ENCODE measurements at places on chromosomes 5 and 9. TPM values are rescaled to one million over a fixed set of nuclear protein-coding genes. Genes with fewer than 3 reads are reported as not detected.
A peak's percentile ranks its signal among the peaks of the same experiment; 100 is the strongest.

CTXN3 gene
- 19.9 TPM for total RNA-seq

ROR2 gene
- total RNA-seq = 3.1 TPM

ADGRV1 gene
- total RNA-seq = 114 TPM

TRIO gene
- total RNA-seq = 175 TPM

FOXI1 gene
- not detected for total RNA-seq

PTPDC1 gene
- total RNA-seq = 13.0 TPM

GRCh38 chr5:41858890-41859289 lies 11.3 kb downstream of the OXCT1 start:
- no peaks in the 10 kb centered on the region for H3K4me1 ChIP-seq
- no peak overlapping the region for H3K4me3 ChIP-seq
- H3K27ac ChIP-seq = no peak overlapping the region
- no peak for DNase-seq
- no peaks in the 10 kb centered on the region for H3K27me3 ChIP-seq
- peaks cover 4% of the 10 kb centered on the region for H3K36me3 ChIP-seq

- H3K4me3 ChIP-seq = peak overlapping the region; percentile 65
- no peak for DNase-seq
- H3K27ac ChIP-seq = peak overlapping the region; percentile 77
- peaks cover 8% of the 10 kb centered on the region for H3K36me3 ChIP-seq
- H3K27me3 ChIP-seq = no peaks in the 10 kb centered on the region
- H3K4me1 ChIP-seq = peaks cover 19% of the 10 kb centered on the region
Measured at GRCh38 chr5:11384441-11385250, 519.6 kb downstream of the CTNND2 start.

DNA sequence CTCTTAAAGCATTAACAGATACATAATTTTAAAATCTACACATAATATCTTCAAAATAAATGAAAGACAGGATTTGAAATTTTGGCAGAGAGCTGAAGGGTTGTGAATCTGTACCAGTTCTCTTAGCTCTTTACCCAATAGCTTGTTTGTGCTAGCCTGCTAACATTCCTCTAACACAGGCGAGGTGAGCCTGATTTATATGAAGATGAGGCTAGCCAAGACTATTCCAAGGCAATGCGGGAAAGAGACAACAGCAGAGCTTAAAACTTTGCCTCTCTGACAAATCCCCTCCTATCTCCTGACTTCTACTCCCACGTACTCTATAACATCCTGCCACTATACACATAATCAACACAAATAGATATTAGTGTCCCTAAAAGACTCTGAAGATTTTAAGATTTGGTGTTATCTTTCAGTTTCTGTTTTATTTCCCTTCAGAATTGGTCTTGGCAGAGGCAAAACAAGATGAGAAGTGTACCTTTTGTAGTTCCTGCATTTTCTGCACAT lies 745.6 kb upstream of the ZNF608 start:
- H3K4me1 ChIP-seq = no peaks in the 10 kb centered on the region
- H3K27me3 ChIP-seq = no peaks in the 10 kb centered on the region
- no peak overlapping the region for H3K27ac ChIP-seq
- no peaks in the 10 kb centered on the region for H3K36me3 ChIP-seq
- H3K4me3 ChIP-seq = no peak overlapping the region

- H3K27me3 ChIP-seq = no peaks in the 10 kb centered on the region
- H3K4me1 ChIP-seq = no peaks in the 10 kb centered on the region
- no peak overlapping the region for H3K4me3 ChIP-seq
Measured at GRCh38 chr5:147567917-147568598, 58.2 kb upstream of the DPYSL3 start.

DNA sequence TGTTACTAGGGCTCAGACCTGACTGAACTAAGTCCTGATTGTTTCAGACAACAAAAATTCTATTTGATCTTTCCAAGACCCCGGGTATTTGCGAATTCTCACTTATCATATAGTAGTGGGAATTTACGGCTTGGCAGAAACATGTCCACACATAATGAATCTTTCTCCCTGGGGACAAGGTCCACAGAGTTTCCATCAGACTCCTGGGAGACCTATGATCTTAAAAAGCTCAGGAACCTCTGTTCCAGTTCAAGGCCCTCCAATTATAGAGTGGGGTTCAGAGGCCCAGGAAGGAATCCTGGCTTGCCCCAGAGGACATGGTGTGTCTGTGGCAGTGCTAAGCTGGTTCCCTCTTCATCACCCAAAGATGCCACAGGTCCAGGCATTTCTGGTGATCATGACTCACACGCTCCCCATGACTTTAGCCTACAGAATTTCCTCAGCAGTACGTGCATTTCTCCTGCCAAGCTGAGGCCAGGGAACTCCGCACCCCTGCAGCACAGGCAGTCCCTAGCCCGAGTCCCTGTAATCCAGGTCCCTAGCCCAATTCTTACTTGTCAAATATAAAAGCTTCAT lies 12.6 kb downstream of the RAPGEF1 start:
- peaks cover 22% of the 10 kb centered on the region for H3K4me1 ChIP-seq
- no peak for DNase-seq
- no peak overlapping the region for H3K27ac ChIP-seq
- H3K36me3 ChIP-seq = no peaks in the 10 kb centered on the region
- no peak overlapping the region for H3K4me3 ChIP-seq

GRCh38 chr9:92310562-92310961 lies 14.6 kb downstream of the NOL8 start:
- no peak overlapping the region for H3K4me3 ChIP-seq
- H3K36me3 ChIP-seq = peaks cover 17% of the 10 kb centered on the region
- DNase-seq = no peak
- no peaks in the 10 kb centered on the region for H3K27me3 ChIP-seq
- no peaks in the 10 kb centered on the region for H3K4me1 ChIP-seq

DNA sequence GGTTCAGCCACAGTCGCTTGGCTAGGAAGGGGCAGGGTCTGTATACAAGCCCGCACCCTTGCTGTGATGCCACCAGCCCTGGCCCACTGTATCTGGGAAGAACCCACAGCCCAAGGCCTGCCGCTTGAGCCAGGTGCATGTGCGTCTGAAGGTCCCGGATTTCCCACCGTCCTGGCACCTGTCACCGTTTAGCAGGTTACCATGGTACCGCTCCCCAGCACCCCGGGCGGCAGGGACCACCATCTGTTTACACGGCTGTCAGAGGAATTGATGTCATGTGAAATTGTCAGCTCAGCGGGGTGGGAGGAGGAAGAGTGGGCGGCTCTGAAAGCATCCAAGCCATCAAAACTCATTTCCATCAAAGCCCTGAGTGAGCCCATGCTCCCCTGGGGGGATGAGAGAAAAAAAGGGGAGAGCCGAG lies 92.7 kb downstream of the HRH2 start:
- no peak overlapping the region for H3K27ac ChIP-seq
- H3K4me1 ChIP-seq = peaks cover 3% of the 10 kb centered on the region
- no peak for DNase-seq
- no peak overlapping the region for H3K4me3 ChIP-seq
- H3K36me3 ChIP-seq = no peaks in the 10 kb centered on the region
- H3K27me3 ChIP-seq = no peaks in the 10 kb centered on the region

DNA sequence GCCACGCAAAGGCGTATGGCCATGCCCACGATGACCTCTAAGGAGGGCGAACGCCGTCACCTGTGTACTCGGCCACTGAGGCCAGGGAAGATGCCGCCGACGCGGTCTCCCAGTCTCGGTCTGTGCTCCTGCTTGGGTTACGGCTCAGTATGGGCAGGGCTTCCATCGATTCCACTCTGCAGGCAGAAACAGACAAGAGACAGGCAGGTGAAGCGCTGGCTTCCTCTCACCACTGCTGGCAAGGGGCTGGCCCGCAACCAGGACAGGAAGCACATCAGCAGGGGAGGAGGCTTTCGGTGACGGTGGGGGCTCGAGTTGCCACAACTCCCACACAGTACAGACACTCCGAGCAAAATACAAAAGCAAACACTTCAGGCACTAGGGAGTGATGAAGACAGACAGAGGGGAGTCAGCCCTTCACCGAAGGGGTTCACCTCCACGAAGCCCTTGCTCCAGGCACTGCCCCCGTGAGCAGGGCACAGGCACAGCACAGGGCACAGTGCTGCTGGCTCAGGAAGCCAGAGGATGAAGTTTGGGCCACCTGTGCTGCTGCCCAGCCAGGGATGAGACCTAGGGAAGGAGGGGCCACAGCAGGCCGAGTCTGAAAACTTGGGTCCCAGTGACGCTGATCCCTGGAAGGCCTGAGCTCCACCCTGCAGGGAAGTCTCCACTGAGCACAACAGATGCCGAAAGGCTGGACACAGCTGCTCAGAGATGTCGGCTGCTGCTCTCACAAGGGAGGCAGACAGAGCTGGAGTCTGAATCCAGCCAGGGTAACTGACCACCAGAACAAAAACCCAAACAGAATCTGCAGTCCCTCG lies 91.3 kb downstream of the CAMSAP1 start:
- no peak for DNase-seq
- H3K27me3 ChIP-seq = no peaks in the 10 kb centered on the region
- H3K27ac ChIP-seq = no peak overlapping the region
- no peak overlapping the region for H3K4me3 ChIP-seq
- H3K4me1 ChIP-seq = peaks cover 8% of the 10 kb centered on the region

DNA sequence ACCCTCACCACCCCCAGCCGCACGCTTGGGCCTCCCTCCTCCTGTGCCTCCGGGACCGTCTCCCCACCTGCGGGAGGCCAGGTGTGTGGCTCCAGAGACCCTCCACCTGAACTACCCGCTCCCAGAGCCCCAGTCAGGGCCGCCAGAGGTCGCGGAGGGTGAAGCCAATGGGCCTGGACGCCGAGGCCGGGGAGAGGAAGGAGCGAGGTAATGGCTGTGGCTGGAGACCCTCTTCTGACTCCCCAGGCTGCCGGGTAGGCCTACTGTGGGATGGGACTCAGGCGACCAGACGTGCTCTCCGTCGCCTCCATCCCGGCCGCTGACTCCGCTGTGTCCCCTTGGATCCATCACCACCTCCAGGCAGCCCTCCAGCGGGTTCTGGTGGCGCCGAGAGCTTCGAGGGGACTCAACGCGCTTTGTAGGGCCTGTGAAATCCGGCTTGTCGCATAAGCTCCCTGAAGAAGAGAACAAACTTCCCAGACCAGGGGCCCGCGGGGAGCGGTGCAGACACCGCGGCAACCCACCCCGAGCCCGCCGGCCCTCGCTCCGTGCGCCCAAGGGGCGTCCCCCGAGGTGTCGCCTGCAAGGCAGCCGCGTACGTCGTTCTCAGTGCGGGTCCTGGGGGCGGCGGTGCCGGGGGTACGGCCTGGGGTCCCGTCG lies 12.6 kb downstream of the IRX2 start:
- peaks cover 23% of the 10 kb centered on the region for H3K4me1 ChIP-seq
- H3K4me3 ChIP-seq = no peak overlapping the region
- H3K27me3 ChIP-seq = peaks cover 64% of the 10 kb centered on the region

DNA sequence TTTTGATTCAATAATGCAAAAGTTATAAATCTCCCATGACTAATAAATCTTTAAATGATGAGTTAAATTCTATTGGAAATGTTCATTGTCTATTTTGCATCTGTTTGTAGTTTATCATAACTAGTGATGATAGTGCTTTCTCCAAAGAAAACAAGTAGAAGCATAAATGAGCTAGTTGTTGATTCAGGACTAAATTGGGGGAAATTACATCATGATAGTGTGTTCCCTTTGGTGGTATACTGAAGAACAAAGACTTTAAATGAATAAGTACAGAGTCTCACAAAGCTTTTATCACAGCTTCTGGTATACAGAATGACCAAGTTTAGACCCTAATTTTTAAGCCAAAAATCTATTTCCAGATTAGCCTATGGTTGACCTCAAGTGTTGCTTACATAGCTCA lies 173.8 kb downstream of the MCTP1 start:
- no peak for DNase-seq
- H3K36me3 ChIP-seq = no peaks in the 10 kb centered on the region
- H3K4me1 ChIP-seq = no peaks in the 10 kb centered on the region
- H3K4me3 ChIP-seq = no peak overlapping the region

GRCh38 chr9:132982458-132982857 lies 4.0 kb downstream of the GFI1B start:
- H3K36me3 ChIP-seq = no peaks in the 10 kb centered on the region
- H3K27ac ChIP-seq = no peak overlapping the region
- no peak for DNase-seq
- H3K4me1 ChIP-seq = peaks cover 8% of the 10 kb centered on the region

- H3K27ac ChIP-seq = peak overlapping the region; percentile 78
- H3K36me3 ChIP-seq = no peaks in the 10 kb centered on the region
- H3K4me1 ChIP-seq = no peaks in the 10 kb centered on the region
- peak; percentile 15 for DNase-seq
Measured at GRCh38 chr5:59709846-59710245, 183.7 kb downstream of the PDE4D start.

DNA sequence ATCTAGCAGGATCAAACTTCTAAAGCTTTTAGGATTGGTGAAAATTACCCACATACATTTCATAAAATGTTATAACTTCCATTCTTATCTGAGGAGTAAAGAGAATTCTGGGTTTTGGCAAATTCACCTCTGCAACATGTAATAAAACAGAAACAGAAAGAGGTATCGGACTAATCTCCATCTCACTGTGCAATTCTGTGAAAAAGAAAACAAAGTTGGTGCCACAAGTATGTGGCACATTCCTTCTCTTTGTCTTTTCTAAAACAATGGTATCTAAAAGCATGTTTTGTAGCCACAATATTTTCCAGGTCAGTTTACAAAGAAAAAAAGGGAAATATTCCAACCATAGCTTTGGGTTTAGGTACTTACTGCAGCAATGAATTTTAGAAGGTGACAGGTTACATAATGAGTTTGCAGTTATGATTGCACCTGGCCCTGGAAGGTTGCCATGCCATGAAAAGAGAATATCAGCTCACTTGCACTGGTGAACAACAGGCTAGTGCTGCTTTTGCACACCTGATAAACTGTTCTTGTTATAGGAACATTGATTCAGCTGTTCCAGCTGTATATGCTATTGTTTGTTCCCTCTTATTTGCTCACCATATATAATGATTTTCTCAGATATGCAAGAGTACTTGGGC lies 491.3 kb upstream of the MEF2C start:
- H3K27me3 ChIP-seq = no peaks in the 10 kb centered on the region
- no peak for DNase-seq
- H3K36me3 ChIP-seq = no peaks in the 10 kb centered on the region
- no peaks in the 10 kb centered on the region for H3K4me1 ChIP-seq
- H3K27ac ChIP-seq = no peak overlapping the region
- H3K4me3 ChIP-seq = no peak overlapping the region

- no peak for DNase-seq
- H3K4me1 ChIP-seq = peaks cover 22% of the 10 kb centered on the region
- H3K4me3 ChIP-seq = no peak overlapping the region
- no peaks in the 10 kb centered on the region for H3K36me3 ChIP-seq
Measured at GRCh38 chr9:96064826-96065481, 189.5 kb downstream of the ERCC6L2 start.

- DNase-seq = no peak
- H3K36me3 ChIP-seq = no peaks in the 10 kb centered on the region
- H3K27me3 ChIP-seq = peaks cover 9% of the 10 kb centered on the region
- no peaks in the 10 kb centered on the region for H3K4me1 ChIP-seq
- H3K4me3 ChIP-seq = no peak overlapping the region
Measured at GRCh38 chr9:911005-911404, 65.5 kb upstream of the DMRT3 start.

DNA sequence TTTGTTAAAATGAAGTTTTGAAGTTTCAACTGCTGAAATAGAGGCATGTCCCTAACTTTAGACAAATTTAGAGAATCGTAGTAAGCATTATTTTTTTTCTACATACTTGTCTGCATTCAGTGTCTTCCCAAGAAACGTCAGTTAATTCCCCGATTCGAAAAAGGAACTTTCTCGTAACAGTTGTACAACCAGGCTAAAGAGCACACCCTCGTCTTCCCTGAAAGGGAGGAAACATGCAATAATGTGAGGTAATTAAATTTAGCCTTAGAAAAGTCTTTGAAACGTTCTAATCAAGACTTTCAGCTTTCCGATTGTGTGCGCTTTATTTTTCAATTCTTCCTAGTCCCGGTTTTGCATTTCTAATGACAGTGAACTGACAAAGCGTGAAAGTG lies 374 bp upstream of the SLC1A3 start:
- H3K36me3 ChIP-seq = no peaks in the 10 kb centered on the region
- H3K4me1 ChIP-seq = peaks cover 7% of the 10 kb centered on the region
- no peak for DNase-seq
- H3K4me3 ChIP-seq = peak overlapping the region; percentile 90
- no peaks in the 10 kb centered on the region for H3K27me3 ChIP-seq
